ENCODE measurements at places on chromosomes 11 and 22.

- H3K36me3 ChIP-seq: no peaks in the 10 kb centered on the region
- H3K27ac ChIP-seq: no peak overlapping the region
- H3K4me1 ChIP-seq: no peaks in the 10 kb centered on the region
- peaks cover 4% of the 10 kb centered on the region for H3K27me3 ChIP-seq
- no peak for DNase-seq
Measured at GRCh38 chr11:105142167-105142566, 2.6 kb upstream of the CARD18 start.

DNA sequence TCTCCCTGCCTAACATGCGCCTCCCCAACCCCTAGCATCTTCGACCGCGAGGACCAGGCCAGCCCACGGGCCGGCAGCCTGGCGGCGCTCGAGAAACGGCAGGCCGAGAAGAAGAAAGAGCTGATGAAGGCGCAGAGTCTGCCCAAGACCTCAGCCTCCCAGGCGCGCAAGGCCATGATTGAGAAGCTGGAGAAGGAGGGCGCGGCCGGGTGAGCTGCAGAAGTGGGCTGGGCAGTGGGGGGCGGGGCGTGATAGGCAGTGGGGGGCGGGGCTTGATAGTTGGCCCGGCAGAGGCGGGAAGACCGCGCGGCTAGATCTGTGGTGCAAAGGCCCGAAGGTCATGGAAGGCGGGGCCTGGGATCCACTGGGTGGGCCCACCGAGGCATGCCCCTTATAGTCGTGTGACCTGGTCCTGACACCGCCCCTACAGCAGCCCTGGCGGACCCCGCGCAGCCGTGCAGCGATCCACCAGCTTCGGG is 8.7 kb downstream of the SELENOM start:
- H3K4me3 ChIP-seq: no peak overlapping the region
- no peak overlapping the region for H3K27ac ChIP-seq
- no peak for DNase-seq
- H3K36me3 ChIP-seq: no peaks in the 10 kb centered on the region
- no peaks in the 10 kb centered on the region for H3K27me3 ChIP-seq

- no peaks in the 10 kb centered on the region for H3K27me3 ChIP-seq
- no peak for DNase-seq
- no peak overlapping the region for H3K4me3 ChIP-seq
- peaks cover 18% of the 10 kb centered on the region for H3K36me3 ChIP-seq
- H3K4me1 ChIP-seq: peaks cover 2% of the 10 kb centered on the region
- H3K27ac ChIP-seq: no peak overlapping the region
Measured at GRCh38 chr11:125585487-125585886, 7.2 kb upstream of the STT3A start.

DNA sequence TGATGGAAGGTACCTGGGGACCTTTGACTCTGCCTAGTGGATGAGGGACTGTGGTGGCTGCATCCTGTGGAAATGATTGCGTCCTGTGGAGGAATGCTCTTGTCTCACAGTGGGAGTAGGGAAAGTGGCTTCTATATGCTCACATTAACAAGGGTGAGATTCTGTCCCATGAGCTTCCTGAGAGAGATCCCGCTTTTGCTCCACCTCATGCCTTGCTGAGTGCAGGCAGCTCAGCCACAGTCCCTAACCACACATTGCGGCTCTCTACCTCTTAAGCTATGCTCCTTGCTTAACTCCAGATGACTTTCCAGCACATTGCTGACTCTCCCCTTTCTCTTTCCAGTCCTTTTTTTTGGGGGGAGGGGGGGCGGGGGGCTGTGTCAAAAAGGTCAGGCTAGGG is 45.0 kb downstream of the TEAD1 start:
- DNase-seq: no peak
- H3K36me3 ChIP-seq: no peaks in the 10 kb centered on the region
- no peak overlapping the region for H3K4me3 ChIP-seq
- H3K27ac ChIP-seq: no peak overlapping the region
- H3K27me3 ChIP-seq: peaks cover 39% of the 10 kb centered on the region

DNA sequence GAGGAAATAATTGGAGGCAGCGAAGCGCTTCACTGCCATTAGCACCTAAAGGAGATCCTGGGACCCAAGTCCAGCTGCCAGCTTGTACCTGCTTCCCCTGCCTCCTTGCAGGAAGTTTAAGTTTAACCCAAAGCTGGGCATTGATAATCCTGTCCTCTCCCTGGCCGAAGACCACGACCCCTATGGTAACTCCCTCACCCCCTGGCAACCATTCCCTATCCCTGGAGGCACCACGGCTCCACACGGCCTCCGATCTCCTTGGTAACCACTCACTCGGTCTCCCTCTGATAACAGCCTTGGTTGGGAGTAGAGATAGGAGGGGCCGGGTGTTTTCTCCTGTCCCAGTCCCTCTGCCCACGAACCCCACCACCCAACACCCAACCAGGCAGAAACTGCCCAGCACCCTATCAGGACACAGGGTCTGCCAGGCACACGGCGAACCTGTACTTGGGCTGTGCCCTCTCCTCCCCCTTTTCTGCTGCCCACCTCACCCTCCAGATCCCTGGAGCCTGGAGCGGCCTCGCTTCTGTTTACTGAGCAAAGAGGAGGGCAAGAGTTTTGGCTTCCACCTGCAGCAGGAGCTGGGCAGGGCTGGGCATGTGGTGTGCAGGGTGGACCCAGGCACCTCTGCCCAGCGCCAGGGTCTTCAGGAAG is 833 bp downstream of the NHERF4 start:
- H3K4me3 ChIP-seq: no peak overlapping the region
- H3K27me3 ChIP-seq: peaks cover 4% of the 10 kb centered on the region
- no peak overlapping the region for H3K27ac ChIP-seq

DNA sequence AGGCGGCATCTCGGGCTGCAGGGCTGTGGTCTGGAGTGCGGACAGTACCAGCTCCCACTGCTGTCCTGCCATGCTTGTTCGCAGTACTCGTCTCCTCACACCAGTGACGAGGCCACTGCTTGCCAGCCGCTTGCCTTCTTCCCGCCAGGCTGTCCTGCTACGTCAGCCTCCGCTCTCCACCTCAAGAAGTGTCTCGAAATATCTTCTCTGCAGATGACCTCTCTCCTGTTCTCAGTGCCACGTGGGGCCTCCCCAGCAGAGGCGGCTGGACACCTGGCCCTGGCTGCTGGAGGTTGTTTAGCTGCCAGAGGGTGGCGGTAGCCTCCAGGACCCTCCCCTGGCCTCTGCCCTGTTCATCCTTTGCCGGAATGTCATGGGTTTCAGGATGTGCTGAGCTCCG is 3.1 kb upstream of the CCDC188 start:
- H3K36me3 ChIP-seq: no peaks in the 10 kb centered on the region
- H3K27ac ChIP-seq: no peak overlapping the region
- peaks cover 6% of the 10 kb centered on the region for H3K4me1 ChIP-seq

- no peaks in the 10 kb centered on the region for H3K4me1 ChIP-seq
- DNase-seq: no peak
- no peak overlapping the region for H3K27ac ChIP-seq
- peaks cover 7% of the 10 kb centered on the region for H3K27me3 ChIP-seq
Measured at GRCh38 chr11:57359396-57359795, 21.2 kb downstream of the P2RX3 start.

DNA sequence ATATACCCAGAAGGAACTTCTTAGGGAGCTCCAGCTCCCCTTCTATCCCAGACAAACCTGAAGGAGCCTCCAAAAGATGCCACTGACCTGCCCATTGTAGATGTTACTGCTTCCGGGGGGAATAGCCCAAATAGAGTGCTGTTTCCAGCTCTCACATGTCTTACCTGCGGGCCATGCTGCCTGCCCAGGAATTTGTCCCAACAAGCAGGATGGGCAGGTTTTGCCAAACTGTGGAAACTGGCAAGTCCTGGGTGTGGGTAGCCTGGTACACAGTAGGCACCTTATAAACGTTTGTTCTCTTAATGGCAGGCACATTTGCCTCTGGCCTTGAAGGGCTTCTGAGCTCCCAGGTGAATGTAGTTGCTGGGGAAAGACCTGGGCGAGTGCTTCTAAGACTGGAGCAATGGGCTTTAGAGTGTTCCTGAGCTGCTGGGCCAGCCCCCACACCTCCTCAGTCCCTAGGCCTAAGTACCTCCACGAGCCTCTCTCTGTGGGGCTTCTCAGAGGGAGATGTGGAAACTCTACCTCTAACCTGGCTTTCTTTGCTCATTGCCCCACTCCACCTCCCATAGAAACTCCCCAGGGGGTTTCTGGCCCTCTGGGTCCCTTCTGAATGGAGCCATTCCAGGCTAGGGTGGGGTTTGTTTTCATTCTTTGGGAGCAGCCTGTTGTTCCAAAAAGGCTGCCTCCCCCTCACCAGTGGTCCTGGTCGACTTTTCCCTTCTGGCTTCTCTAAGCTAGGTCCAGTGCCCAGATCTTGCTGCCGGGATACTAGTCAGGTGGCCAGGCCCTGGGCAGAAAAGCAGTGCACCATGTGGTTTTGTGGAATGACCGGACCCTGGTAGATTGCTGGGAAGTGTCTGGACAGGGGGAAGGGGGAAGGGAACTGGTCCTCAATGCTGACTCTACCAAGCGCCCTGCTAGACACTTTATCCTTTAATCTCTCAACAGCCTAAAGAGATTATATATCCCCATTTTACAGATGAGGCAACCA is 37.2 kb downstream of the LIMK2 start:
- peak overlapping the region; percentile 33 for H3K4me3 ChIP-seq
- H3K36me3 ChIP-seq: no peaks in the 10 kb centered on the region
- H3K27ac ChIP-seq: no peak overlapping the region
- no peak for DNase-seq
- H3K27me3 ChIP-seq: no peaks in the 10 kb centered on the region
- peaks cover 15% of the 10 kb centered on the region for H3K4me1 ChIP-seq

GRCh38 chr22:48167238-48167637 is 1404.8 kb downstream of the TBC1D22A start:
- H3K4me1 ChIP-seq: no peaks in the 10 kb centered on the region
- H3K36me3 ChIP-seq: no peaks in the 10 kb centered on the region
- no peak overlapping the region for H3K27ac ChIP-seq
- no peak for DNase-seq
- peaks cover 13% of the 10 kb centered on the region for H3K27me3 ChIP-seq

- H3K4me3 ChIP-seq: no peak overlapping the region
- DNase-seq: no peak
- peaks cover 51% of the 10 kb centered on the region for H3K27me3 ChIP-seq
- H3K36me3 ChIP-seq: peaks cover 14% of the 10 kb centered on the region
- H3K27ac ChIP-seq: no peak overlapping the region
Measured at GRCh38 chr11:11640152-11640551, 18.3 kb upstream of the GALNT18 start.

- no peaks in the 10 kb centered on the region for H3K27me3 ChIP-seq
- no peak overlapping the region for H3K27ac ChIP-seq
- H3K36me3 ChIP-seq: no peaks in the 10 kb centered on the region
Measured at GRCh38 chr11:87156970-87157369, 119.2 kb downstream of the TMEM135 start.

- H3K4me1 ChIP-seq: peaks cover 48% of the 10 kb centered on the region
- no peaks in the 10 kb centered on the region for H3K27me3 ChIP-seq
- DNase-seq: peak; percentile 76
- peaks cover 2% of the 10 kb centered on the region for H3K36me3 ChIP-seq
Measured at GRCh38 chr11:64245797-64246620, 734 bp downstream of the PPP1R14B start.

DNA sequence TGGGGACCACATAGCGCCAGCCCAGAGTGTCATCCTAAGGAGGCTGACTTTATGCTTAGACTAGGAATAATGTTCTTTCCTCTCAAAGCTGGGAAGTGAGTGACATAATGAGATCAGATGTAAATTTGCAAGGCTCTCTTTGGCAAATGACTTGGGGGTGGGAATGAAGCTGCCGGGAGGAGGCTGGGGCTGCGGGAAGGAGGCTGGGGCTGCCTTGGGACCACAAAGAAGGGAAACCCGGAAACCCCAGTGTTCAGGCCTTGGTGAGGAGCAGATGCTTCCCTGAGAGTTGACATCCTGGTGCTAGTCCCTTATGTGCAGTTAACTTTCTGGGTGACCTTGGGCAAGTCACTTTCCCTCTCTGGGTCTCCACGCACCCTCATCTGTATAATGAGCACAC is 182.0 kb downstream of the CHST1 start:
- no peak overlapping the region for H3K4me3 ChIP-seq
- peaks cover 36% of the 10 kb centered on the region for H3K27me3 ChIP-seq
- H3K4me1 ChIP-seq: no peaks in the 10 kb centered on the region
- DNase-seq: no peak
- H3K27ac ChIP-seq: no peak overlapping the region

DNA sequence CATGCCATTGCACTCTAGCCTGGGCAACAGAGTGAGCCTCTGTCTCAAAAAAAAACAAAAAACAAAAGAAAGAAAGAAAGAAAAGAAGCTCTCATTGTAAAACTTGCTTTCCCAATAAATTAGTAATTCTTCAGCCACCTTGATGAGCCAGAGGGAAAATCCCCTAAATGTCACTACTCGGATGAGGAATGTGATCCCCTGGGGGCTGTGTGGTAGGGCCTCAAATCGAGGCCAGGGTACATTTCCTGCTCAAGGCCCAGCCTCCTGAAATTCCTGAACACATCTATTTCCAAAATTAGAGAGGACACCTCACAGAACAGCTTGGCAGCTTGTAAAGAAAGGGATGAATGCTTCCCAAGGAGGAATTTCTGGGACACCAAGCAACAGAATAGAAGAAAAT is 147.1 kb upstream of the SESN3 start:
- H3K27me3 ChIP-seq: no peaks in the 10 kb centered on the region
- DNase-seq: no peak
- H3K36me3 ChIP-seq: no peaks in the 10 kb centered on the region
- peaks cover 8% of the 10 kb centered on the region for H3K4me1 ChIP-seq
- H3K27ac ChIP-seq: no peak overlapping the region
- no peak overlapping the region for H3K4me3 ChIP-seq

GRCh38 chr11:119372260-119373058 is 9.0 kb downstream of the USP2 start:
- no peaks in the 10 kb centered on the region for H3K36me3 ChIP-seq
- peaks cover 14% of the 10 kb centered on the region for H3K27me3 ChIP-seq
- H3K27ac ChIP-seq: no peak overlapping the region
- H3K4me3 ChIP-seq: no peak overlapping the region
- no peaks in the 10 kb centered on the region for H3K4me1 ChIP-seq
- DNase-seq: no peak

GRCh38 chr11:82089426-82089825 is 644.2 kb downstream of the FAM181B start:
- no peak for DNase-seq
- no peaks in the 10 kb centered on the region for H3K4me1 ChIP-seq
- no peak overlapping the region for H3K27ac ChIP-seq
- H3K4me3 ChIP-seq: no peak overlapping the region

- no peak overlapping the region for H3K27ac ChIP-seq
- no peak overlapping the region for H3K4me3 ChIP-seq
- no peak for DNase-seq
- H3K36me3 ChIP-seq: no peaks in the 10 kb centered on the region
Measured at GRCh38 chr11:112852143-112852866, 108.9 kb upstream of the NCAM1 start.

DNA sequence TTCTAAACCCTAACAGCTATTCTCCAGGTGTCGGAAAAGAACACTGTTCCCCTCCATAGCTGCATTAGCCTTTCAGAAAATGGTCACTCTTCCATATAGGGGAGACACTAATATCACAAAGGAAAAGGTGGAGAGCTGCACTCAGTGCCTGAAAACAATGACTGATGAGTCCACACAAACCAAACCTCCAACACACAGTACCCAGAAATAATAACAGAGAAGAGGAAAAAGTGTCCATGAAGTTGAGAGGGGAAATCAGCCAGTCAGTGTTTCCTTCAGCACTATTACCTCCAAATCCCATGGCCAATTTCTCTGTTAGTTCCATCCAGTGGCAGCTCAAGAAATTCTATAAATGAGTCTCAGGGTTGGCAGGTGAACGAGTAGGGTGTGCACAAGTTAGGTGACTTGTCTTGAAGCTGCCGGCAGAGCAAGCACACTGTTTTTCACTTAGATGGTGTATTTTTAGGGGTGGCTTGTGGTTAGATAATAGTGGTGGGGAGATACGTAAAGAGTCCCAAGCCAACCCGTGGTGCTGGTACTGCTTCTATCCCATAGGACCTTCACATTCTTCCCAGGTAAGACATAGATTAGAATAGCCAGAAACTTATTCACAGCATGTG is 84.5 kb upstream of the CHRM4 start:
- peaks cover 14% of the 10 kb centered on the region for H3K4me1 ChIP-seq
- no peak overlapping the region for H3K4me3 ChIP-seq
- no peak for DNase-seq
- H3K27ac ChIP-seq: no peak overlapping the region
- H3K36me3 ChIP-seq: no peaks in the 10 kb centered on the region
- no peaks in the 10 kb centered on the region for H3K27me3 ChIP-seq

Measured in naive thymus-derived CD8-positive, alpha-beta T cell (primary cell).